ENCODE measurements at places on chromosomes 1 and 21.
A peak's percentile ranks its signal among the peaks of the same experiment; 100 is the strongest.

DNA sequence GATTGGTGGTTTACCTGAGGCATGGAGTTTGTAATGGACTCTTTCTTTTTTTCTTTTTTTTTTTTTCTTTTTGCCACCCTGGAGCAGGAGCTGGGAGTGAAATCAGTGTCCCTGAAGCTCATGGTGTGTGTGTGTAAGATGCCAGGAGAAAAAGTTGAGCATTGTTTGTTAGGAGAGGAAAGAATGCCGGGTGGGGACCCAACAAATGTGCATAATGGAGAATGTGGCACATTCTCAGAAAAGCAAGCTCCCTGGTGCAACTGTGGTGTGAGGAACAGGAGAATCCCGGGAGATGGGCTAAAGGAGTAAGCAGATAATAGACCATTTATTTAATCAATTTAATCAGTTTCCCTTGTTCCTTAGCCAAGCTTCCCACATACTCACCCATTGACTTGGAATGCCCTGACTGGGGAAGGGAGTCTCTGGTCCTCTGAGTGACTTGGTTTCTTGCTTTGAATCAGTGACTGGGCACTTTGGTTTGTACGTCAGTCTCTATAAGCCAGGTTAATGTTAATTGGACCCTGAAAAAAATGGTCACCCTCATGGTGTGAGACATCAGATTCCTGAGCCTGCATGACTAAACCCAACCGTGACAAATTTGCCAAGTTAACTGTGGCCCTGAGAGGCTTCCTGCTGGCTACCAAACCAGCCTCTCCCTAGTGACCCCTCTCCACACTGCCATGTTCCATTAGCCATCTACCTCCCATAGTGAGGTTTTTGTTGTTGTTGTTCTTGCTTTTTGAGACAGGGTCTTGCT is 43.9 kb upstream of the ITPKB start:
- DNase-seq, result no peak

- DNase-seq, result no peak
Observed at GRCh38 chr1:229161740-229162139, 109.2 kb upstream of the RAB4A start.

DNA sequence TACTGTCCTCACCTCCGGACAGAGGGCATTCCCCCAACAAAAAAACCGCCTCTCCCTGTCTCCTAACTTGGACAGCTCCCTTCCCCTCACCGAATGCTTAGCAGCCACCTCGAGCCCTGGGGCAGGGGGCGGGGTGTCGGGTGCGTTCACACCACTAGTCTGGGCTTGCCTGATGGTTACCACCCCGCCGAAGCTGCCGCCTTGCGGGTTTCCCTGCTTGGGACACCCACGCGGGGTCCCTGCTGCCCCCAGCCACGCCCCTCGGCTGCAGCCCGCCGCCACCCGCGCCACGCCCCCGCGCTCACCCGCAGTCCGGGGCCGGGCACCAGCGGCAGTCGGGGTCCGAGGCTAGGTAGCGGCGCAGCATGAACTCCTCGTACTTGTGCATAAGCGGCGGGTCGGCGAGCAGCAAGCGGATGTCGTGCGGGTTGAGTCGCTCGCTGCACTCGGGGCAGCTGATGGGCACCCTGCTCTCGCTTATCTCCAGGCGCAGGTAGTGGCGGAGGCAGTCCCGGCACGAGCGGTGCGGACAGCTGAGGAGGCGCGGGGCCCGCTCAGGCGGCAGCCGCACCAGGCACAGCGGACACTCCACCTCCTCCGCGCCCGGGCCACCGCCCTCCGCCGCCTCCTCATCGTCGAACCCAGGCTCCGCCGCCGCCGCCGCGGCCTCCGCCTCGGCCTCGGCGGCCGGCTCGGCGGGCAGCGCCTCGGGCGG is 706 bp downstream of the RNF19B start:
- DNase-seq, result peak; percentile 80

GRCh38 chr1:98264727-98265126 is 343.9 kb upstream of the DPYD start:
- DNase-seq, result no peak

GRCh38 chr1:204321665-204322064 is 38.1 kb downstream of the PLEKHA6 start:
- no peak for DNase-seq

GRCh38 chr1:69711190-69711930 is 143.6 kb downstream of the LRRC7 start:
- no peak for DNase-seq

DNA sequence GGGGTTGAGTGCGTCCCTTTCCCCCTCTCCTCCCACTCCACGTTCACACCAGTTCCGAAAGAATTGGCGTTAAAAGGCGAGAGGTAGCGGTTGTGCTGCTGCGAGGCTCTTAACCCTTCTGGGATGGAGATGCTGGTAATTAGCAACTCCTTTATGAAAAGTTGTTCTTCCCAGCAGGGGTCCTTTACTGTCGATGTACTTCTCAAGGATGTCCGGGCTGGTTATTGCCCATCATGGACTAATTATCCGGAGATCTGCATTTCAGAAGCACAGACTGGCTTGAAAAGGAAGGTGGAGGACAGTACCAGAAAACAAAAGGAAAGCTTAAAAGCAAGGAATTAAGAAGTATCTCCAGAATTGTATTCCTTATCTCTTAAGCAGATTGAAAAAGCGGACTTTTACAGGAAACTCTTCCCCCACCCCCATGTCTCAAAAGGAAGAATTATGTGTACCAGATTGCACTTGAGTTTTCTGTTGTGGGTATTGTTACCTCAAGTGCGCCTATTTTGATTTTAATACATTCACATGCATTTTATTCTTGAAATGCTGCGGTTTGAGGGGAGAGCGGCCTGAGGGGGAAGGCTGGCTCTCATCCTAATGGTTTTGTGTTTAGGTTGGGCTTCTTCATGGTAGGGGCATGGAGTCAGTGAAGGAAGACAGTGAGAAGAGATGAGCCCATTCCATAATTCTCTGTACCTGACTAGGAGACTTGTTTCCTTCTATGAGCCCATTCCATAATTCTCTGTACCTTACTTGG is 1.5 kb downstream of the AK4 start:
- DNase-seq, result no peak

Measured in erythroblast (primary cell).